ENCODE measurements at places on chromosomes 6 and 20.

DNA sequence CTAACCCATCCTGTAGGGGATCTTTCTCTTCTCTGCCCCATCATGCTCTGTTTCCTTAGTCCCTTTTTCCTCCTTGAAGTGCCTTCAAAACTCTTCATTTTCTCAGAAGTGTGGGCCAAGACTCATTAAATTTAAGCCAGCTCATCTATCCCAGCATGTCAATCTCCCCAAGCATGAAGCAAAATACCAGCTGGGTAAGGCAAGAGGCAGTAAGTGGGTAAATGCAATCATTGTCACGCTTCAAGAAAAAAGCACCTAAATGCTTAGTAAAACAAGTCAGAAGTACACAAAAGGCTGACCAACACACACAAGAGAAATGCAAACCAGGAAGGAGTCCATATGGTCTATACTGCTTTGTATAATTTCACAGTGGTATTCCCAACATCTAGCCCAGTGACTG, 61.5 kb downstream of the COL12A1 start:
- DNase-seq = no peak

- no peak for DNase-seq
Observed at GRCh38 chr6:110101885-110102284, 77.6 kb downstream of the WASF1 start.

DNA sequence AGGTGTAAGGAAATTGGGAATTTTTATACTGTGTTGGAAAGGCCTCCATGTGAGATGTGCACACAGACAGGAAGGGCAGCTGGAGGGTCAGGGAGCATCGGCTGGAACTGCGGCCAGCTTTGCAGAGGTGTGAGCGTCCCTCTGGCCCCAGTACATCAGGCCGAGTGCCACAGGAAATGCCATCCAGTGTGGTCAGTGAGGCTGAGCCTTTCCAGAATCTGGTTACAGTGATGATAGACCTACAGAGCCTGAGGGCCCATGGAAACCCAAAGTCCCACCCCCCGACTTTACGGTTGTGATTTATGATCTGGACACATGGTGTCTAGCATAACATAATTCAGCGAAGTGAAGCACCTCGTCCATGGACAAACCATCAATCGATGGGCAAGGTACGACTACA, 137.3 kb upstream of the PDE10A start:
- no peak for DNase-seq

DNA sequence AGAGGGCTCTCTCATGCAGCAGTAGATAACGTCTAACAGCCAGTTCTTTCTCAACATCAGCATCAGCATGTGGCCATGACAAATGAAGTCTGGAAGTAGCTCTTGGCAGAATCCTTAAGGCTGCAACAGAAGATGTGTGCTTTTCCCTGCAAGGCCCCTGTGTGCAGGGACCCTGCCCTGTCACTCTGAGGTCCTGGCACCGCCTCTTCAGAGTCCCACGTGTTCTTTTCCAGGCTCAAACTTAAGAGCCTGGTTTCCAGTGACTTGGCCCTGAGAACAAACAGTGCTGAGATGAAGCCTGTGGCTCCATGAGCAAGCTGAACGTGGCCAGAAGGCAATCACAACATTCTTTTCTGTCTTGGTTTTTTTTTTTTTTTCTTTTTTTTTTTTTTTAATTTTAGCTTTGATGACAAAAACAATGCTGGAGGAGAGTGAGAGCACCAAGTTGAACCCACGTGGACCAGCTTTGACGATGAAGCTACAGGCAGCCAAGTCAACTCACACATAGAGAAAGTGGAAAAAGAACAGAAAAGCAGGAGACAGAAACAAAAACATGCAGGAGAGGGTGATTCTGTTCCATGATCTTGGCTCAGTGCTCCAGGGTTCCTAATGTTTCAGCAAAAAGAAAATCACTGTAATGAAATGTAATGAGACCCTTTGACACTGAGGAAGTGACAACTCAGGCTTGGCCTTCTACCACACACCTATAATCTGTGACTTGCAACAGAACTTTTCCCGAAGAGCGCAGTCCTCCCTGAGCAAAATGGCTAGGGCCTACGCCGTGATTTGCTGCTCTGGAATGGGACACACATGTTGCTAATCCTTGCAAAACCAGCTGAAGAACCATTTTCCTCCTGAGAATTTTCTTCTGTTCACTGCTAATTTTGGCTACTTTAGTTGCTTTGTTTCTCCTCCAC, 86.1 kb downstream of the FOXC1 start:
- DNase-seq = no peak

DNA sequence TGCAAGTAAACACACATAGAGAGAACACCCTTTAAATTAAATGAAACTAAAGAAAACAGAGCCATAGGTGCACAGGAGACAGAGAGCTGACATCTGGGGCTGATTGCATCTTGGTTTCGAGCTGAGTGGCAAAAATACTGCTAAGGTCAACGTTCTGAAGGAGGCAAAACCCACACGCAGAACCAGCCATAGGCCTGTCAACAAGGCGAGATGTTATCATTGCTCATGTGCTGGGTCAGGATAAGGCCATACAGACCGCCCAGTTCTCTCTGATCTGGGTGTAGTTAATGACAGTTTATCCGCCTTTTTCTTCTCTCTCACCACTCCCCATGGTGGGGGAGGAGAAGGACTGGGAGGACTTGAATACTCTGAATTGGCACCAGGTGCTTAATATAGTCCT, 4.5 kb upstream of the FAM110A start:
- no peak for DNase-seq

- DNase-seq = no peak
Observed at GRCh38 chr6:13256266-13257001, 71.9 kb downstream of the TBC1D7 start.

DNA sequence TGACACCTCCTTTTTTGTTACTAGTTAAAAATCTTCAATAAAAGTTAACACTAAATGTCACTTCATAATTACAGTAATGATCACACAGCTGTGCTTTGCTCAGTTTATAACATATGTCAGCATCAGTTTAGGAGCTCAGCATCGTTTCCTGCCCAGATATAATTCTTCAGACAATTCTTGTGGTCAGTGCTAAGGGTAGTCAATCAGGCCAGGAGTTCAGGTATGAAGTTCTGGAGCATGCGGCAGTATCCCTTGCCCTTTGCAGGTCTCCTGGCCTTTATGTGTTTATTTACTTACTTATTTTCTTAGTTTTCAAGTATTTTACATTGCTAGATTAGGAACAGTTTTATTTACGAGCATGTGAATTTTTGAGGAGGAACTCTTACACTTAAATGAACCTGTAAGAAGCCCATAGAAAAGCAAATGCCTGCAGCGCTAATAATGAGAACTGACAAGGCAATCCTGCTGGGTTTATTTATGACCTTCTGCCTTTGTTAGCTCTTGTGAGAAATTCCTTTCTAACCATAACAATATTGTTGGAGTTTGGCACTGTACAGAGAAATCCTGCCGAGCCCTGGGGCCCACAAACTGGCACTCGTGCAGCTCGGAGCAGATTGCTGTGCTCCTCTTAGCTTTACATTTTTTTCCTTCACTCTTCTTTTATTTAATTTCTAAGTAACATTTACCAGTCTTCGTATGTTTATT, 252.8 kb downstream of the TMEM242 start:
- no peak for DNase-seq

GRCh38 chr20:52076164-52076563, 115.4 kb downstream of the ZFP64 start:
- no peak for DNase-seq

GRCh38 chr6:340186-340955, 48.1 kb downstream of the DUSP22 start:
- no peak for DNase-seq

- no peak for DNase-seq
Observed at GRCh38 chr6:131568726-131569125, 4.3 kb upstream of the ARG1 start.

GRCh38 chr20:61728786-61729770, 336.6 kb downstream of the TAF4 start:
- no peak for DNase-seq

DNA sequence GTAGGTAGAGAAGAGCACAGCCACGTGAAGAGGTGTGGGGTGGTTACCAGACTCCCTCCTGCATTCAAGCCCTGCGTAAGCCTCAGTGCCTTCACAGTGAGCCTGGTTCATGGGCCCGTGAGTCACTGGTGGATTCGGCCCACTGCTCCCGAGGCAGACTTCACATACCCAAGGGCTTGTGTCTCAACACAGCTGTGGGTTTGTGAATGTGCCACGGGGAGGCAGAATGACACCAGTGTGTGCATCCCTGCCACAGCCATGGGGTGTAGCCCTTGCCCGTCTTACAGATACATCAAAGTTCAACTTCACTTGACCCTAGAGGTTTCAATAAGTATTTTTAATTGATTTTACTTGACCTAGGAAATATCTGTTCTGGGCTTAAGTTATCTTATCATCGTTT, 108.5 kb downstream of the MAP3K4 start:
- DNase-seq = no peak

- DNase-seq = no peak
Observed at GRCh38 chr20:18737140-18737539, 76.4 kb upstream of the SCP2D1 start.

GRCh38 chr20:17012546-17013226, 214.2 kb upstream of the PCSK2 start:
- no peak for DNase-seq

- no peak for DNase-seq
Observed at GRCh38 chr20:21109144-21109543, 3.0 kb upstream of the LINC00237 start.

- DNase-seq = no peak
Observed at GRCh38 chr6:127404133-127404532, 55.1 kb downstream of the KIAA0408 start.

DNA sequence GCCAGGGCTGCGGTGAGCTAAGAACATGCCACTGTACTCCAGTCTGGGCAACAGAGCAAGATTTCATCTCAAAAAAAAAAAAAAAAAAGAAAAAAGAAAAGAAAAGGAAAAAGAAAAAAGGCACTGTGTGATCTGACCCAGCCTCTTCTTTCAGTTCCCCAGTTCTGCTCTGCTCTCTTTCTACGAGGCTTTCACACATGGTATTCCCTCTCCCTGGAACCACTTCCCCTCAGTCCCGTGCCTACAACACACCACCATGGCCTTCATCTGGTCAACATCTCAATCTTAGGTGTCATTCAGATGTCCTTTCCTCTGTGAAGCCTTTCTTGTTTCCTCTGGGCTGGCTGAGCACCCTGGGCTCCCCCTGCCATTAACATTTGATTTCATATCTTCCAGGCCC, 2.3 kb upstream of the DSN1 start:
- DNase-seq = no peak

DNA sequence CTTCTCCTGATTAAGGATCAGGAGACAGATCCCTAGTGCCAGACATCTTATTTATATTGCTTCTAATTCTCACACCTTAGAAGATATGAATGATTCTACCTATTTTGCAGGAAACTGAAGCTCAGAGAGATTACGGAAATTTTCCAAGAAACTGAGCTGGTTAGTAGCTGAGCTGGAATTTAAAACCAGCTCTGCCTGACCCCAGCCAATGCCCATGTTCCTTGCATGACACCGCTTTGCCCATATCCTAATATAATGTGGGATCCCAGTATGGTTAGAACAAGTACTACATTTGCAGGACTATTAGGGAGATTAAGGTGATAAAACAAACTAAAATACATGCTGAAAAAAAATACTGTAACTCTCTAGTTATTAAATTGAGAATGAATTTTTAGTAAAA, 1.9 kb downstream of the TMEM30A start:
- no peak for DNase-seq

DNA sequence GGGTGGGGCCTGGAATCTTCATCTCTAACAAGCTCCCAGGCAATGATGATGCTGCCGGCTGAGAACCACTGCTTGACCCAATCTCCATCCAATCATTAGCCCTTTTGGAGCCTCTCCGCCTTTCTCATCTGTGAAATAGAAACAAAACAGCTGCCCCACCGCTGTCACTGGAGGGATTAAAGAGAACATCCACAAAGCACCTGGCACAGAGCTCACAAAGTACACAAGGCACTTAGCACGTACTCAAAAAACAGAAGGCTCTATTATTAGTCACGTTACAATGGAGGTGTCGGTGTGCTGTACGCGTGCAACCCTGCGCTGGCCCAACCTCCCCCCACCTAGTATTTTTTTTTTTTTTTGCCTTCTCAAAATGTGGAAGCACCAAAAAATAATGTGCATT, 213.5 kb upstream of the ARID1B start:
- DNase-seq = no peak

DNA sequence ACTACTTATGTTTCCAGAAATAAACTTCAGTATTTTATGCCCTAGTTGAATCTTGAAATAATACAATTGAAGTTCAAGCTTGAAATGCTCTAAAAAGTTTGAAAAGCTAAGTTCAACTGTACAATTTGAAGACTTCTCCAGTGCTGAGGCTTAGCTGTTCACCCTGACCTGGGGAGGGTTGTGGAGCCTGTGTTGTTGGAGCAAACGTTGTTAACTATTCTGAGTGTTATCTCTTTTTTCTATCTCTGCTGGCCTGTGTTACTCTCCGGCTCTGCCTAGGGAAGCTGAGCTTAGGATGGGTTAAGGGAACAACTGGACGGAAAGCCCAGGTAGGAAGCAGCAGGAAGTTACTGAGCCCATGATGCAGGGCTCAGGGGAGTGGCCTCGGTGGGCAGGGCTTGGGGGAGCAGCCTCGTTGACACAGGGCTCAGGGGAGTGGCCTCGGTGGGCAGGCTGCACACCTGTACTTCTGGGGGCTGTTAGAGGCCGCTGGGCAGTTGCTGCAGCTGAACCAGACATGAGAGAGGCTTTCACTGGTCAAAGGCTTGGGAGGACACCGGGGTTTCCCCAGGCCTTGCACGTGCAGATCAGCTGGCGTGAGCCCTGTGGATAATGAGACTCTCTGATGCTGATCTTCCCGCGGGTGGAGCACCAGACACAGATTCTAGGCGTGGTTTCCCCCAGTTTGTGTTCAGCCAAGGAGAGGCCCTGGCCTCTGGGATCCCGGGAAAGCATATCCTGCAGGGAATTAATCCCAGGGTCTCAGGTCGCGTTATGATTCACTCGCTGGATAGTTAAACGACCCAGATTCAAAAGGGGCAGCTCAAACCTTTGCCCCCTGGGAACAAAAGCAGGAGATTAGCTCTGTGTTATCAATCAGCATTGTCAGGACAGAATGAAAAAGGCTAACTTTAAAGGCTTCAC, 58.9 kb downstream of the ERMARD start:
- DNase-seq = no peak

DNA sequence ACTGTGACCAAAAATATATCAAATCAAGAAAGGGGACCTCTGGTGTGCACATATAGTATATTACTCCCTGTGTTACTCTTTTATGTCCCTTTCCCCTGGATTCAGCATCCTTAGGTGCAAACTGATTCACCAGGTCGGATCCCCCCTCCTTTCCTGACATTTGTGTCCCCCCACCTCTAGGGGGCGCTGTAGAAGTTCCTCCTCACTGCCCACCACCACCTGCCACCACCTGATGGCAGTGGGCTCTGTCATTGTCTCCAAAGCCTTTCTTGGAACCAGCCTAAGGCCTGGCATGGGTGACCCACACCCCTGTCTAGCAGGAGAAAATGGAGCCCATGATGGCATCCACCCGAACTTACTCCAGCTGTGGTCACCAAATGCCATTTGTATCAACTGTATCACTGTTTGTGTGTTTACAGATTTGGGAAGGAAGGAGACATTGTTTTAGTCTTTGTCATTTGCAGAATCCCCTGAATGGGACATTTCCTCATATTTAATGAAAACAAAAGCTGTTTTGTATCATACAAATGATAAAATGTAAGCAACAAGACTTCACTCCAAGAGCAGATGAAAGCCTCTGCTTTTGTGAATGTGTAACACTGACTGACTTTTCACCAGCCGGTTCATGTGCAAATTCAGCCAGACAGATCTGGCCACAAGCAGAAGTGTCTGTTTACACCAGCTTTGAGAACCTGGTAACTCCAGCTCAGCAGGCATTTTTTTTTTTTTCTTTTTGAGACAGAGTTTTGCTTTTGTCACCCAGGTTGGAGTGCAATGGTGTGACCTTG, 66.2 kb downstream of the ARMC2 start:
- DNase-seq = peak; percentile 4
